Osteoblast (primary cell): ENCODE measurements at places on chromosomes 11 and 22. TPM values are rescaled to one million over a fixed set of nuclear protein-coding genes. Genes with fewer than 3 reads are reported as not detected.
A peak's percentile ranks its signal among the peaks of the same experiment; 100 is the strongest.

- H3K36me3 ChIP-seq: no peaks in the 10 kb centered on the region
- DNase-seq: no peak
- no peak overlapping the region for H3K4me3 ChIP-seq
- peaks cover 5% of the 10 kb centered on the region for H3K4me1 ChIP-seq
- H3K27me3 ChIP-seq: no peaks in the 10 kb centered on the region
Measured at GRCh38 chr22:46844606-46845210, 82.3 kb downstream of the TBC1D22A start.

GRCh38 chr22:38176170-38176741, 5.4 kb downstream of the PLA2G6 start:
- no peak overlapping the region for H3K4me3 ChIP-seq
- DNase-seq: peak; percentile 88
- no peaks in the 10 kb centered on the region for H3K36me3 ChIP-seq
- H3K27ac ChIP-seq: peak overlapping the region; percentile 50
- H3K4me1 ChIP-seq: peaks cover 50% of the 10 kb centered on the region
- no peaks in the 10 kb centered on the region for H3K27me3 ChIP-seq

DNA sequence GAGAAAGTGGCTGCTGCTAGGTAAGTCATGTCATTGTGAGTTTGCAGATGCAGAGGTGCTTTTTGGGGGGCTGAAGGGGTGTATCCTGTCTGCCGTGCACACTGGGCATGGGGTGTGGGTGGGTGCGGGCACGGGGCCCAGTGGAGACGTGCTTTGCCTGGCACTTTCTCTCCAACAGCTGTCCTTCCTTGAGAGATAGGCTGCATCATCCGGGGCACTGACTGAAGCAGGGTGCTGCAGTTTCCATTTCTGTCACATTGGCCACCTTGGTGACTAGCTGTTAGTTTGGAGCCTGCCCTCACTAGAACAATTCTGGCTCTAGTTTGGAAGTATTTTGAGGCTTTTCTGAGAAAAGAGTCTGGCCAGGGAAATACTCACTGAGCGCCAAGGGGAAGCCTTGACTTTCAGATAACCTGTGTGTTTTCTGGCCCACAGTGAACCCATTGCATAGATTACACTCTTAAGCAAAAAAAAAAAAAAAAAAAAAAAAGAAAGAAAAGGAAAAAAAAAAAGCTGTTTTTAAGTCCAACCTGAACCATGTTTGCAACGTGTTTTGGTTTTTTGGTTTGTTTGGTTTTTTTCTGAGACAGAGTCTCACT, 219.2 kb downstream of the NAV2 start:
- H3K27me3 ChIP-seq: no peaks in the 10 kb centered on the region
- H3K36me3 ChIP-seq: peaks cover 10% of the 10 kb centered on the region
- H3K4me1 ChIP-seq: peaks cover 49% of the 10 kb centered on the region
- DNase-seq: no peak

- peaks cover 68% of the 10 kb centered on the region for H3K4me1 ChIP-seq
- H3K36me3 ChIP-seq: no peaks in the 10 kb centered on the region
- H3K4me3 ChIP-seq: peak overlapping the region; percentile 63
- no peaks in the 10 kb centered on the region for H3K27me3 ChIP-seq
- peak overlapping the region; percentile 85 for H3K27ac ChIP-seq
- peak; percentile 75 for DNase-seq
Measured at GRCh38 chr22:42993651-42994275, 21.2 kb downstream of the PACSIN2 start.

Gene SPTBN2
- 0.88 and 2.2 TPM in 2 replicates for total RNA-seq

DNA sequence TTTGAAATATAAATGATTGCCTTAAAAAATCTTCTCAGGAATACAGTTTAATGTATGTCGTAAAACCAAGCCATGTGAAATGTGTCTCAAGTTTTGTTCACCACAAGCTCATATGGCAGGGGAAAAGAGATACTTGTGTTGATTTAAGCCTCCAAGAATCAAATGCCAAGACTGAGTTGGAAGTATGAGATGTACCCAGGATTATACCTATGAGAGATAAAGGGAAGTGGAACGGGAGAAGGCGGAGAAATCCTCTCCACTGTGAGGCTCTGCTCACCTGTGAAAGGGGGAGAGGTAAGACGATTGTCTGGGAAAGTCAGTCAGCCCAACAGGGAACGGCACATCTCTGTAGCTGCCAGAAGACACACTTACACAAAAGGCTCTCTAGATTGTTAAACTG, 124.8 kb downstream of the TRPC6 start:
- DNase-seq: no peak
- H3K27ac ChIP-seq: no peak overlapping the region
- H3K4me1 ChIP-seq: peaks cover 11% of the 10 kb centered on the region
- no peaks in the 10 kb centered on the region for H3K27me3 ChIP-seq
- H3K36me3 ChIP-seq: no peaks in the 10 kb centered on the region

- no peak overlapping the region for H3K27ac ChIP-seq
- H3K36me3 ChIP-seq: no peaks in the 10 kb centered on the region
- DNase-seq: no peak
- H3K4me3 ChIP-seq: no peak overlapping the region
- no peaks in the 10 kb centered on the region for H3K4me1 ChIP-seq
Measured at GRCh38 chr11:40514124-40514523, 945.3 kb downstream of the LRRC4C start.

Gene CNIH2
- total RNA-seq: under 0.01 TPM in 1 of 2 replicates, not detected in the other

DNA sequence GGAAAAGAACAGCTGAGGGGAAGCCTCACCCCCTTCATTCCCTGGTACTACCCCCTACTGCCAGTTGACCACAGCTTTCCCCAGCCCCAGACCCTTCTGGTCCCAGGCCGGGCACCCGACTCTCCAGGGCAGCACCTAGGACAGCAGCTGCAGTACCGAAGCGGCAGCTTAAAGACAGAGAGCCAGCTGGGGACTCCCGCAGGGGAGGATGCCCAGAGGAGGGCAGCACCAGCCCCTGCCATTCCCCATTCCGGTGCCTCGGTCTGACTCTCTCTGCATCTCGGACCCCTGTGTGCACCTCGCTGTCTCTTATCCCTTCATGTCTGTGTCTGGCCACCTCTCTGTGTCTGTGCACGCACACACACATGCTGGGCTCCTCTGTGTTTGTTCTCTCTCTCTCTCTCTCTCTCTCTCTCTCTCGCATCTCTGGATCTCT, 9.4 kb downstream of the IGSF9B start:
- H3K4me1 ChIP-seq: no peaks in the 10 kb centered on the region
- no peak overlapping the region for H3K4me3 ChIP-seq
- no peak overlapping the region for H3K27ac ChIP-seq
- DNase-seq: peak; percentile 98
- peaks cover 14% of the 10 kb centered on the region for H3K27me3 ChIP-seq

GRCh38 chr22:37242395-37242918, 1.6 kb downstream of the RAC2 start:
- H3K4me1 ChIP-seq: peaks cover 27% of the 10 kb centered on the region
- DNase-seq: peak; percentile 91
- H3K36me3 ChIP-seq: peaks cover 9% of the 10 kb centered on the region
- H3K27ac ChIP-seq: peak overlapping the region; percentile 24
- H3K27me3 ChIP-seq: no peaks in the 10 kb centered on the region
- H3K4me3 ChIP-seq: peak overlapping the region; percentile 42
